ENCODE measurements at places on chromosomes 5 and 9.

GRCh38 chr9:21357479-21358460 is 7.1 kb upstream of the IFNA6 start:
- peak; percentile 37 for DNase-seq

- DNase-seq: peak; percentile 62
These were observed 65.9 kb downstream of the DAP start for GRCh38 chr5:10695055-10695649.

- no peak for DNase-seq
These were observed 33.5 kb upstream of the SPARC start for GRCh38 chr5:151720215-151720614.

DNA sequence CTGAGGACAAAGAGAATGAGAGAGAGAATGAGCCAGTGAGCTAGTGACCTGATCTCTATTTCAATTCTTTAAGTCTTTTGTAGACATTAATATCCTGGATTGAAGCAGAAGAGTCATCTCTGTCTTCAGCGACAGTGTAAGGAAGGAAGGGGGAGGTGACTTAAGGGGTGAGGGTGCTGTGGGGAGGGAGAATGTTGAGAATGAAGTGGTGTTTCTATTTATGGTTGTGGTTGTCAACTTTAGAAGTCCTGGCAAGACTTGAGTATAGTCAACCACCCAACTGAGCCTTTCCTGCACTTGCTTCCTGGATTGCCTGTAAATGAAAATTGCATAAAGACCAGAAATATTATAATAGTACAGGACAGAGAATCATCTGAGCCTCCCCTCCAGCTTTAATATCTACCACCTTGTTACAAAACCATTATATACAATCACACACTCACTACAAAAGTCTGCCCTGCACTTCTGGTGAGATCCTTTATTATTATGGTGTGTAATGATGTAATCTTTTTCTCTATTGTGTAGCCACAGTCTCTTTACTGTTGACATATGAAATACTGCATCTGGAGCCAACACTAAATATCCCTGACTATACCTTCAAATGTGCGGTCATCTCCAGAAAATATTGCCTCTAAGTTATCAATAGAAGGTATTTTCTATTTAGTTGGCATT is 91.7 kb downstream of the NTRK2 start:
- DNase-seq: no peak

GRCh38 chr9:93091056-93091452 is 5.0 kb upstream of the CARD19 start:
- no peak for DNase-seq

All from muscle of leg (tissue), 16 donors.